WERI-Rb-1 (cell line): ENCODE measurements at places on chromosomes 1 and 21.

GRCh38 chr1:239389703-239390102 lies 3.3 kb downstream of the CHRM3 start:
- no peak for DNase-seq

GRCh38 chr1:70169018-70169839 lies 36.1 kb downstream of the LRRC40 start:
- no peak for DNase-seq

DNA sequence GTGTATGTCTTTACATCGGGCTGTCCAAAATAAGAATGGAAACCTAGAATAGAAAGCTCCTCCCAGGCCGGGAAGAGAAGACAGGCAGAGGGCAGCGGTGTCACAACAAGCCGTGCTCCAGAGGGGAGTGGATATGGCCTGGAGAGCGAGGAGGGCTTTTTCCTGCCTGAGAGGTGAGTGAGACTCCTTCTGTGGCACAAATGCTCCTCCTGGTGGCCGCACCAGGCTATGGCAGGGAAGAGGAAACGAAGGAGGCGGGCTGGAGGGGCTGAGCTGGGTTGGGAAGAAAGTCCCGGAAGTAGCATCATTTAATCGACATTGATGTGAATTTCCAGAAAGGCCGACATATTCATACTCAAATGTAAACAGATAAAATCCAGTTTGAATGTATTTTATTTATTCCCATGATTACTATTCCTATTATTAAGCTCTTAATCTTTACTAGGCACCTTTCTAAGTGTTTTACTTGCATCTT lies 54.7 kb downstream of the MEF2D start:
- DNase-seq = peak; percentile 96

GRCh38 chr1:24540906-24541710 lies 14.8 kb upstream of the NCMAP start:
- DNase-seq = no peak

- peak; percentile 83 for DNase-seq
Observed at GRCh38 chr1:207918011-207918410, 7.1 kb upstream of the CD34 start.

- peak; percentile 83 for DNase-seq
Observed at GRCh38 chr1:53328009-53328461, at the start of gene LRP8. Gene LRP8, minus strand, starts transcription at chr1:53328070. Its CDS starts 158 bp downstream, at chr1:53327912.

GRCh38 chr1:23216771-23217420 lies 406 bp downstream of the HTR1D start:
- peak; percentile 40 for DNase-seq

- DNase-seq = no peak
Observed at GRCh38 chr1:231721436-231721835, 94.8 kb downstream of the DISC1 start.

GRCh38 chr1:167634435-167634834 lies 4.4 kb downstream of the RCSD1 start:
- DNase-seq = no peak

GRCh38 chr21:37535130-37535529 lies 168.6 kb downstream of the DYRK1A start:
- no peak for DNase-seq

DNA sequence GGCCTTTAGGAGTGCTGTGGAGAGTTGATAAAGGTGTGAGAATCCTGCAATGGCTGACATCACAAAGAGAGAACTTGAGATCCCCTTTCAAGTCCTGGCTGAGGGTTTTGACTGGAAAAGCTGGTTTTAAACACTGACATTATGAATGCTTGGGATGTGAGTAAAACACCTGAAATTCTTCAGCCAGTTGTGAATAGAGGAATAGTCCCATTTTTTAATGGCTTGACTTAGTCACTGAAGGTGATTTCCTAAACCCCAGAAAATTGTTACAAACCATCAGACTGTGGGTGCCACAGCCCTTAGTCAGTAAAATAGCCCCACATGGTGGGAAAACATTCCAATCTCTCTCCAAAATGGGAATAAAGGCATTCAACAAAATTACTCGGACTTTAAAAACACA lies 107.7 kb upstream of the LMO4 start:
- no peak for DNase-seq

DNA sequence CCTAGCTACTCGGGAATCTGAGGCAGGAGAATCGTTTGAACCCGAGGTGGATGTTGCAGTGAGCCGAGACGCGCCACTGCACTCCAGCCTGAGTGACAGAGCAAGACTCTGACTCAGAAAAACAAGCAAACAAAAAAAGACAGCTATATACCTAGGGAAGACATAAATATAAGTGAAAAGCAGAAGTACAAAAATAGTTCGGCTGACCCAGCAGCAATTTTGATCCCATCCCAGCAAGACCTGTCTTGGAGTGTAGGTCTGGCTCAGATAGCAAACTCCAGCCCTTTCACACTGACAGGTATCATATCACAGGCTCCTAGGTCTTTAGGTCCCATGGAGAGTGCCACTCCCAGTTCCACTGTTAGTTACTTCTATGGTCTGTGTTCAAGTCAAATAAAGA lies 14.6 kb downstream of the MTX1 start:
- DNase-seq = no peak

- no peak for DNase-seq
Observed at GRCh38 chr1:5574641-5575040, 417.6 kb downstream of the NPHP4 start.

DNA sequence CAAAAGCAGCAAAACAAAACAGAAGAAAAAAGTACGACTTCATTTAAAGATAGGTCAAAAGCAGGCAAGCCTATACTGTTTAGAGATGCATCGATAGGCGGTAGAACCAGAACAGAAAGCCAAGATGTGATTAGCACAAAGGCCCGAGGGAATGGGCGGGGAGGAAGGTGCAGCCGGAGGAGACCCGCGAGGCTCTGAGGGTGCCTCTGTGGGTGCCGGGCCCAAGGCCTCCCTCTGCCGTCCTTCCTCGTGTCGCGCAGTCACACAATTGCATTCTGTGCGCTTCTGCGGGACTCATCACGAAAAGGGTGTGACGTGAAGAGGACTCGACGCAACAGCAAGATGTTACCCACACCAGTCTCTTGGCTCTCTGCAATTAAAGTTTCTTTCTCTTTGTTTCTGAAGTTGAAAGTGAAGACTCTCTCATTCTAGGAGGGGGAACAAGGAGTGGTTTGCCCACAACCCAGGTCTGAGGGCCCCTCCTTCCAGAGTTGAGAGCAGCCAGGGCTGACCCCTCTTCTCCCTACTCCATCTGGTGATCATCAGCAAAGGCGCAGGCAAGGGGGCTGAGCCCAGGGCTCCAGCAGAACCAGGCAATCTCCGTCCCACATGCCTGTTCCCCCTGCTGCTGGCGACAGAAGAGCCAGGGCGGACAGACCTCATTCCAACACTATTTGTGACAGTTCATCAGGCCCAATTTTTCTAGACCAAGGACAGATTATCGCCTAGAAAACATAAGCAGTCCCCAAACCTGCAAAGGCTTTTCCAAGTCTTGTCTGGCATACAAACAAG lies 41.0 kb downstream of the NPHP4 start:
- DNase-seq = no peak

- DNase-seq = no peak
Observed at GRCh38 chr21:43298546-43299440, 128.1 kb downstream of the SIK1 start.

- DNase-seq = peak; percentile 4
Observed at GRCh38 chr1:11516961-11517635, 38.1 kb downstream of the DISP3 start.

DNA sequence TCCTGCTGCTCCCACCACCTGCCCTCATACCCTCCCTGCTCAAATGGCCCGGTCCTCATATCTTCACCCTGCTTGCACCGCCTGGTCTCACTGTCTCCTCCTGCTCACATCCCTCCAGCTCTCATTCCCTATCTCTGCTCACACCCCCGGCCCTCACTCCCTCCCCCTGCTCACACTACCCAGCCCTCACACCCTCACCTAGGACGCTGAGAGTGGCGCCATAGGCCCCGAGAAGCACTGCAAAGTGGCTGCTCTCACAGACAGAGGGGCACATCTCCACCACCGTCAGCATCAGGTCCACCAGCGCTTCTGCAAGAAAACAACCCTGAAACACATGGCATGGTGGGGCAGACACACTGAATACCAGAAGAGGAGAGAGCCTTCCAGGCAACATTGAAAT lies 38.6 kb downstream of the MRAP start:
- DNase-seq = no peak

GRCh38 chr1:25610822-25611630 lies 5.6 kb upstream of the MAN1C1 start:
- peak; percentile 30 for DNase-seq

- DNase-seq = no peak
Observed at GRCh38 chr1:162087111-162087510, 17.6 kb downstream of the NOS1AP start.

- DNase-seq = no peak
Observed at GRCh38 chr1:209655411-209656231, 3.4 kb upstream of the LAMB3 start.

DNA sequence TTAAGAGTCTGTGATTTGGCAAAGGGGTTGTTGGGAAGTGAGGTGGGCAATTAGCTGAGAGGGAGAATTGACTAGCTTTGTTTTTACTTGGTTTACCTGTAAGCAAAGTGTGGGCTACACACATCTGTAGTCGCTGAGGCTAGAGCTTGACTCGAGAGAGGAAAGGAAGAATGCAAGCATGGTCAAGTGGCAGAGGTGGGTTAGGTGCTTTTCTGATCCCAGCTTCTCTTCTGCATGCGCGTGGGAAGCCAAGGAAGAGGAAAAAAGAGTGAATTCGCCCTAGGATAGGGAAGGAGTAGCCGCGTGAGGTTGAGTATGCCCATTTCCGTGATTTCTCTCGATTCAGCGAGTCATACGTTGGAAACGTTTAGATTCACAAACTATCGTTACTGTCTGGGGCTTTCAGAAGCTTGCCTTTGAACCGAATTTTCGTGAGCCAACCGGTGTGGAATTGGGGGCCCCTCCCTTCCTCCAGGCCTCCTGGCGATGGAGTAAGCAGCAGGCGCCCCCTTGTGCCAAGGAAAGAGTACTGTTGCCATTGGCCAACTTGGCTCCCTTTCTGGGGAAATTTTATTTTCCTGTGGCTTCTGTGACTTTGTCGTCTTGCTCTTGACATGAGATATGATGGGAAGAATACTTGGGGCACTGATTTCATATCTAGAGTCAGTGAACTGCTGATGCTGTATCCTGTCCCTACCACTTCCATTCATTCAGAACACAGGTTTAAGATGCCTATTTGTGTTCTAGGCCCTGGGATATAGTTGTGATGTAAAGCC lies 1.3 kb downstream of the PIGV start:
- peak; percentile 79 for DNase-seq

GRCh38 chr1:180898441-180899219 lies 14.1 kb upstream of the KIAA1614 start:
- no peak for DNase-seq

DNA sequence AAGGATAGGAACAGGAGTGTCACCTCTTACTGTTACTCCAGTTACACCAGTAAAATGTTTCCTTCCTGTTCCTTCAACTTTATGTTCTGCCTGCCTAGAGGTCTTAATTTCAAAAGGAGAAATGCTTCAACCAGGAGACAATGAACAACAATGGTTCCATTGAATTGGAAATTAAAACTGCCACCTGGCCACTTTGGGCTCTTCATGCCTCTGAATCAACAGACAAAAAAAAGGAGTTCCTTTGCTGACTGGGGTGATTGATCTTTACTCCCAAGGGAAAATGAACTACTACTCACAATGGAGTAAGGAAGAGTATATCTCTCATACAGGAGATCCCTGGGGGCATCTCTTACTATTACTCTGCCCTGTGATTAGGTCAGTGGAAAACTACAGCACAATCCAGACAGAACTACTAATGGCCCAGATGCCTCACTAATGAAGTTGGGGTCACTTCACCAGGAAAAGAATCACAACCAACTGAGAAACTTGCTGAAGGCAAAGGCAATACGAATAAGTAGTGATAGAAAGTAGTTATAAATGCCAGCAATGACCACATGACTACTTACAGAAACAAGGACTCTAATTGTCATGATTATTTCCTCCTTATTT lies 76.6 kb upstream of the PRDX6 start:
- DNase-seq = no peak

DNA sequence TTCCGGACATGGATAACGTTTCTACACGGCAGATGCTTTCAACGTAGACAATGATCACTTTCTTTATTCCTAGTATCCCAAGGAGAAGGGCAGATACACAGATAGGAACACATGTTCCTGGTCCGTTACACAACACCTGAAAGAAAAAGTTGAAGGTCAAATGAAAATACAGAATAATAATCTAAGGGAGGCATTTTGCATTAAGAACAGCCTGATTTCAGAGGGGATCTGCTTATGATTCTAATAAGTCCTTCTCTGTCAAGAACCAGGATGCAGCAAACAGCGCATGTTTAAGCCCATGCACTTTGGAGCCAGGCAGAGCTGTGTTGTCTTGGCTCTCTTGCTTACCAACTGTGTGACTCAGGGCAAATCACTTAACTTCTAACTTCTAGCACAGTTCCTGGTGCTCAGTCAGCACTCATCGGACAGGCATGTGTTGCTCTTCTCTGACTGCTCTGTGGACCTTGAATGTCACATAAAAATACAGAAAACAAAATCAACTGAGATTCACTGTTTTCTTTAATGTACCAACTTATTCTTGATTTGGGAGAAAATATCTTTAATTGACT lies 56.3 kb upstream of the CNN3 start:
- DNase-seq = no peak

DNA sequence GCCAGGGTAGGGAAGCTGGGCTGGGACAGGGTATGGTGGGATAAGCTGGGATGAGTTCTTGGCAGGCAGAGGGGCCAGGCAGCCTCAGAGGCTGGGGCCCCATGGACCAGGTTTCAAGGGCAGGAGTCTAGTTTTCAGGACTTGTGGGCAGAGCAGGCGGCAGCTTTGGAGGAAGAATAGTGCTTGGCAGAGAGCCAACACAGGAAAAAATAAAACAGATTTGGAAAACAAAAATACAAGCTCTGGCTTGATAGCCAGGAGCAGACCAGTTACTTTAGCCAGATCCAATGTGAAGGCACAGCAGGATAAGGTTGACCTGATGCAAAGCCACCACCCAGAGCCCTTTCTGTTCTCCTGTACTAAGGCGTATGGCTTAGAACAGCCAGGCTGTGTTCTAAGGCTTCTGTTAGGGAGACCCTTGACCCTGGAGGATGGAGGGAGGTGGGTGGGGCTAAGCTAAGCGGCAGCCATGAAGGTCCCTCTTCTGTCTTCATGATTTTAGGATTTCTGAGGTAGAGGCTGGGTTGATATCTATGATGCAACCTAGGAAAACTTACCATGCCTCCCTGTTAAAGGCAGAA lies 5.5 kb downstream of the TRAF5 start:
- DNase-seq = no peak

- no peak for DNase-seq
Observed at GRCh38 chr1:175976865-175977642, 230.0 kb downstream of the COP1 start.

DNA sequence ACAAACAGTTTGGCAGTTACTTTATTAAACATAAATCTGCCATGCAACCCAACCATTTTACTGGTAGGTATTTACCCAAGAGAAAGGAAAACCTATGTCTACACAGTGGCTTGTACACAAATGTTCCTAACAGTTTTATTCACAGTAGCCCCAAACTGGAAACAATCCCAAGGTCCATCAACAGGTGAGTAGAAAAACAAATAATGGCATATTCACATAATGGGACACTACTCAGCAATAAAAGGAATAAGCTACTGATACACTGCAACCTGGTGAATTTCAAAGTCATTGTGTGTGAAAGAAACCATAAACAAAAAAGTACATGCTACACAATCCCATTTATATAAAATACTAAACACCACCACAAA lies 12.7 kb downstream of the KYAT3 start:
- DNase-seq = no peak
